ENCODE measurements at places on chromosomes 5 and 9.

- DNase-seq: no peak
These were observed 119.4 kb upstream of the MVB12B start for GRCh38 chr9:126207256-126207655.

DNA sequence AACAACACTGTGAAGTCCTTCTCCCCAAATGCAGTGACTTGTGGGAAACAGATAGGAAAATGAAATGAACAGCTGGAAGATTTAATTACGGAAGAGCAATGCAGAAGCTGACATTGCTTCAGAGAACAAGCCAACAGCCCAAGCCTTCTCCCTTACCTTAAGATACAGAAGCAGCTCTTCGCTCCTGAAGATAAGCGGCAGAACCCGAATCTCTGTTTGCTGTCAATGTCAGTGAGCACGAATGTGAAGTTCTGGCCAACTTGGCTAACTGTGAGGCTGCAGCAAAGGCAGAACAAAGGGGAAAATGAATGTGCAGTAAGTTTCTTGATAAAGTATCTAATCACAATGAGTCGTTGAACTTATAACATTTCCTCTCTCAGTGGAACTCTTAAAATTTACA lies 172.4 kb downstream of the DENND1A start:
- no peak for DNase-seq

DNA sequence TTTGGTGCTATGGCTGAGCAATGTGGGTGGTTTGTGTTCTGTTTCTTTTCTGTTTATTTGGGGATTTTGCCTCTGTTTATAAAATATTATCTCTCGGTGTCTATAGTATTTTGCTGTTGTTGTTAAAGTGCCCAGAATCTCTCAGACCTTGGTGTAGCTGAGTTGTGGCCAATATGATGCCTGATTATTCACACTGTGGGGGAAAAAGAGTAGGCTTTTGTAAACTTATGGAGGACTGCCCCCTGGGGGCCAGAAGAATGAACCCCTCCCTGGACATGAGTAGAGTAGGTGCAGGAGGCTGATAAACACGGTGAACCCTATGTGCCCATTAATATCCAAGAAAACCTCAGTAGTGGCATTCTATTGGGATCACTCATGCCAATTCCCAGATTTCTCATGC lies 49.0 kb upstream of the DPYSL3 start:
- DNase-seq: no peak

GRCh38 chr5:73176250-73176649 lies 3.3 kb downstream of the TMEM174 start:
- DNase-seq: no peak

DNA sequence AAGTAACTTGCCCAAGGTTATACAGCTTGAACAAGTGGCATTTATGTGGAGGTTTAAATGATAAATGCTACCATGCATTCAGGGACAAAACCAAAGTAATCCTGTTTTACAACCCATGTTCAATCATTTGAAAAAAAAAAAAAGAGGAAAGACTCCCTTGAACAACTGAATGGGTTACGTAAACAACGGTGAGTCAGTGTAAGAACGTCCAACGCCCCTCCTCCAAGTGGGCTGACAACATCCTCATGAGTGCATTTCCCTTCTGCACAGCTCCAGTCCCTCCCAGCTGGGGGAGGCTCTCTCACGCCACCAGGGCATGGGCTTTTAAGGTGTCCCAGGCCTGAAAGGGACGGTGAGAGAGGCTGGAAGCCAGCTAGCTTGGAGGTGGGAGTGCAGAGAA lies 90.0 kb downstream of the PRRT1B start:
- DNase-seq: no peak

DNA sequence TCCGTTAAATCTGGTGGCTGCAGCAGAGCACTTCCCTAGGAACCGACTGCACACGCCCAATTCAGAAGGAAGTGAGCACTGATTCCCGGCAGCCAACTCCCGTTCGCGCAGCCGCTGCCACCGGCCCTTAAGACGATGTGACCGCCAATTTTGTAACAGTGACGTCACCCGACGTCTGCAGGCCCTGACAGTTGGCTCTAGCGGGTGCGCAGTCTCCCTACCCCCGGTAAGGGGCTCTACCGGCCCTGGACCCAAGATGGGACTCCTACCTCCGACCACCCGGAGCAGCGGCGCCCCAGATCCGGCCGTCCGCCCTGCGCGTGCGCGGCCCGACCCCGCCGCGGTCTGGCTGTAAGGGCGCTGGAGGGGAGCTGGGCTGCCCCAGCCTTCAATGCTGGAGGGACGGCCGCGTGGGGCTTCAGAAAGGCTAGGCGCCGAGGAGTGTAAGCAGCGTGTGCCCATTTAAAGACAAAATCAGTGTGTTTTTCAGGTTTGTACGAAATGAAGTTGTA lies 19.1 kb downstream of the DNAJA1 start:
- peak; percentile 65 for DNase-seq

DNA sequence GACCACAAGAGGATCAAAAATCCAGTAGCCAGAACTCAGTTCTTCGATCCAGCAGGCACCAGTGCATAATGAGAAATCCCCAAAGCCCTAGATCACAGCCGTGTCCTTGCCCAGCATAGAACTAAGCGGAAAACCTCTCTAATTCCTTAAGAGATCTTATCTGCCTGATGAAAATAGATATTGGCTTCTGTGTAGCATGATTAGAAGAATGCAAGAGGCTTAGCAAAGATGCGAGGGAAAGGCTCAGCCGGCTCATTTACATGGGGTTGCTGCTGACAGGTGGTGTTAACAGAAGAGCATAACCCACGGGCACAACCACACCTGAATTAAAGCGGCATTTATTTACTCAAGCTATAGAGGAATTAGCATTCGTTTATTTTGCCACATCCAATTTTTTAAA lies 400.0 kb upstream of the ADAMTS16 start:
- DNase-seq: peak; percentile 27

All from NCI-H2171 (cell line).